ENCODE measurements at places on chromosomes 2 and 18.

DNA sequence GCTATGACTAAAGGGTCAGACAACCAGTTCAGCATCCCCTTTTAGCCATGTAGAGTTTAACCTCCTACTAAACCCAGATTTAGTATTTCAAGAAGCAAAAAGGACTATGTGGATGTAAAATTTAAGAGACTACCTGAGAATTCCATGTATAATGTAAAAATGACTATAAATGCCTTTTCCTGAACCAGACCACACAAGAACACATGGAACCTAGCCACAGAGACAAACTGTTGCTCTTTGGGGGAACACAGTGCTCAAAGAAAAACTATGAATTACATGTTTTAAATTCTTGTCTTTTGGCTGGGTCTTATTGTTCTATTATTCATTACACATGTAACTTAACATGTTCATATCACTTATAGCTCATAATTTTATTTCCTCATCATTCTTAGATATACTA lies 192.8 kb downstream of the DNER start:
- no peak for DNase-seq

DNA sequence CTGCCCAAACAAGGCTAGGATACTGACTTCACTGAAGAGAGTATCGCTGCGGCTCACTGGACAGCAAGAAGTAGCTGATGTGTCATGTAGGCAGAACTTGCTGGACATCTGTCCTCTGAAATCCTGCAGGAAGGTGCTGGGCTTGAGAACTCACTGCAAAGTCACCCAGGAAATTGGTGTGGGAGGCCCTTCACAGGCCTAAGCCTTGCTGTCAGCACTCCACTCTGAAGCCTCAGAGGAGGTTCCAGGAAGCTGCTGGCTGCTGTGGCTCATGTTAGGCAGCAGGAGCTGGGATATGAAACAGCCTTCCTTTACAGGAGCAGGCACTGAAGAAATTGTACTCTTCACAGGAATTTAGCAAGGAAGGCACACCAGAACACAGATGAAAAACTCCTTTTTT lies 88.3 kb upstream of the CCDC68 start:
- DNase-seq: no peak

- DNase-seq: no peak
Measured at GRCh38 chr2:38095079-38095995, 19.4 kb upstream of the CYP1B1 start.

GRCh38 chr2:204505946-204506345 lies 39.3 kb upstream of the PARD3B start:
- DNase-seq: peak; percentile 7

GRCh38 chr2:68291314-68291713 lies 28.4 kb downstream of the CNRIP1 start:
- no peak for DNase-seq

GRCh38 chr18:77037567-77037966 lies 95.0 kb downstream of the MBP start:
- no peak for DNase-seq
